T-helper 1 cell (primary cell): ENCODE measurements at places on chromosomes 3 and 15.

GRCh38 chr3:31851278-31851677, 129.8 kb downstream of the OSBPL10 start:
- no peak for DNase-seq

DNA sequence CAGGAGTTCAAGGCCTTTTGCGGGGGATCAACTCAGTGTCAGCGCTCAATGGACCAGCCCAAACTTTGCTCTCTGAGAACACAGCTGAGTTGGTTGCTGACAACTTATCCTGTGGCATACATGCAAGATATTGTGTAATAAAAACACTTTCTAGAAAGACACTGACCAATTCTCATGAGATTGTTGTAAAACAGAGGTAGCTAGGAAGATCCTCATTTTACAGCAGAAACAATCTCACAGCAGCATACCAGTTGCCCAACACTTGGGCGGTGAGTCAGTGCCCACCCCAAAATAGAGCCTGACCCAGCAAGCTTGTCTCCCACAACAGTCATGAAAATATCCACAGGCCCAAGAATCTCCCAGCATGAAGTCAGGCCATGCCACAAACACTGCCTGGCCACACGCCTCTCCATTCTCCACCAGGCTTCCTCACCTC, 18.2 kb downstream of the KLHL6 start:
- DNase-seq: no peak

DNA sequence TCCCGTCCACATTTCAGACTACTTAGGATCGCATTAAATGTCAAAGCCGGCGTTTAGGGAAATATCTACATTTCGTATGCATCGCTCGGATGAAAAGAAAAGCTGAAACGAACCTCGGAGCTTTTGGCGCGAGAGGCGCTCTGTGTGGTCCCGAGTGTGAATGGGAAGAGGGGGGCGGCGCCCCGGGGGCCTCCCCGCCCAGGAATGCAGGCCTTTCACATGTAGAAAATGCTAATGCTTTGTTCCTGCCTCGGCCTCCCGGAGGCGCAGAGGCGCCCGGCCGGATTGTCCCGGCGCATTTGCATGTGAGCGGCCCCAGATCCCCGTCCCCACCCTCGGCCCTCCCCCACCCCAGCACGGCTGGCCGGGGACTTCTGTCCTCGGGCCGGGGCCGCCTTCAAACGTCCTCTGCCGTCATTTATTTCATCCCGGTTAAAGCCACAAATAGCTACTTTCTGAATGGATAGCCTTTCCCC, 37.0 kb upstream of the TRIM71 start:
- DNase-seq: no peak

DNA sequence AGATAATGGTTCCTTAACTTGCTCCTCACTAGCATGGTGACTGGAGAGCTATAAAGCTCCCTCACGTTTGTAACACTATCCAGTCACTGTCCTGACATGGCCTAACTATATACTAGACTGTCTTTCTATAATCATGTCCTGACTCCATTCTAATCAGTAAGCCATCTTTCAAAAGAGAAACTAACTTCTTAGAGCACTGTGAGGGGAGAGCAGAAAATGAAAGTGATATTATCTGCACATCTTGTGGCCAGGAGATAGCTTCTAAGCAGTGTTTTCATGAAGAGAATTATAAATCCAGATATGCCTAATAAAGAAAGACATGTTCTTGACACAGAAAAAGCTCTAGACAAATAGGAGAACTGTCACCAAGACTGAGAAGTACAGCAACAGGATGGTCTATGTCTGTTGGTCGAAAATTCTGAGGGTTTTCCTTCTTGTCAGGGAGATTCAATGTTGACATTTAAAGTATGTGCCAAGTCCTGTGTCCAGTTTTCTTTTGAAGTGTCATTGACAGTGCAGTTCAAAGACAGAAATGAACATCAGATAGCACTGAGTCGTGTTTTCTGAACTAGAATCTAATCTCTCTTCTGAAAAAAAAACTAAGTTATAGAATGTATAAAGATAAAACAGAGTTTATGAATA, 230.6 kb upstream of the PEX5L start:
- peak; percentile 47 for DNase-seq

- no peak for DNase-seq
Measured at GRCh38 chr15:68553994-68554720, 24.6 kb upstream of the CORO2B start.

- no peak for DNase-seq
Measured at GRCh38 chr15:65801229-65801805, 9.2 kb upstream of the DENND4A start.

GRCh38 chr3:11236588-11237461, 35.4 kb upstream of the ATG7 start:
- peak; percentile 61 for DNase-seq

DNA sequence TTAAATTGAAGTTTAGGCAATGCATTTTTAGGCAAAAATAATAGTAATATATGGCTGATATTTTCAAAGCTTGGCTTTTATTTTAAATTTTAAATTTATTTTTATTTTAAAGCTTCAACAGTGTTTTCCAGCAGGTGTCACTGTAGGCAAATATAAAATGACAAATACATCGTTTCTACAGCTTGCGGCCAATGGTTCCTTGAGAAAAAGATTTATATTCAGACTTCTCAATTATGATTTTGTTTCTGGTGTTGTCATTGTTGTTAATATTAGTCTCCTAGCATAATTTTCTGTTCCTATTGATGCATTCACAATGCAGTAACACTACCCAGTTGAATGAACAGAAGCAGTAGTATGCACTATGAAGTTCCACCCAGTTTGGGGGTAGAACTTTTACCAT, 220.7 kb upstream of the DNAJC19 start:
- no peak for DNase-seq

- DNase-seq: no peak
Measured at GRCh38 chr3:5476403-5476802, 288.9 kb downstream of the EDEM1 start.

- DNase-seq: no peak
Measured at GRCh38 chr3:184506561-184506991, 55.0 kb upstream of the EPHB3 start.

GRCh38 chr3:36957063-36957462, 12.2 kb upstream of the TRANK1 start:
- no peak for DNase-seq

GRCh38 chr15:45773149-45773548, 138.3 kb downstream of the SQOR start:
- DNase-seq: no peak

- no peak for DNase-seq
Measured at GRCh38 chr15:57667171-57667849, 39.2 kb upstream of the POLR2M start.

DNA sequence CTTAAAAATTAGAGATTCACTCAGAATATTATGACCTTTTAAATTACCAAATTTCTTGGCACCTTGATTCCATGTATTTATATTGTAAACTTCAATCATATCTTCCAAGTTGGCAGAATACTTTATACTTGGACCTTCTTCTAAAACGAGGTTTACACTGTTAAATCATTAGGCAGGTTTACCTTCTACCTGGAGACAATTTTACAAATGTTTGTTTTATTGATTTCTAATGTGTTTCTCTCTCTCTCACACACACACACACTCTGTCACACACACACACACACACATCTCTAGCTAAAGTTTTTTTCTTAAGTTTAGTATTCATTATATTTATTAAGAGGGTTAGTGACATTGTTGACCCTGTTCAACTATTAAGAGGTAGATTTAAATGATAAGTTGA, 1155.6 kb downstream of the NSUN3 start:
- no peak for DNase-seq

DNA sequence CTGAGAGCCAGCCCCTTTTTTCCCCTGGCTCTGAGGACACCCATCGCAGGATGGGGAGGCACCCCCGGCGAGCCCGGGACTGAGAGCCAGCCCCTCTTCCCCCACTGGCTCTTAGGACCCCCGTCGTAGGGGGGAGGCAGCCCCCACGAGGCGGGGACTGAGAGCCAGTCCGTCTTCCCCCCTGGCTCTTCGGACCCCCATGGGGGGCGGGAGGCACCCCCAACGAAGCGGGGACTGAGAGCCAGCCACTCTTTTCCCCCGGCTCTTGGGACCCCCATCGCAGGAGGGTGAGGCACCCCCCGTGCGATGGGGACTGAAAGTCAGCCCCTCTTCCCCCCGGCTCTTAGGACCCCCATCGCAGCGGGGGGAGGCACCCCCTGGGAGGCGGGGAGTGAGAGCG, 36.8 kb upstream of the SSUH2 start:
- no peak for DNase-seq

DNA sequence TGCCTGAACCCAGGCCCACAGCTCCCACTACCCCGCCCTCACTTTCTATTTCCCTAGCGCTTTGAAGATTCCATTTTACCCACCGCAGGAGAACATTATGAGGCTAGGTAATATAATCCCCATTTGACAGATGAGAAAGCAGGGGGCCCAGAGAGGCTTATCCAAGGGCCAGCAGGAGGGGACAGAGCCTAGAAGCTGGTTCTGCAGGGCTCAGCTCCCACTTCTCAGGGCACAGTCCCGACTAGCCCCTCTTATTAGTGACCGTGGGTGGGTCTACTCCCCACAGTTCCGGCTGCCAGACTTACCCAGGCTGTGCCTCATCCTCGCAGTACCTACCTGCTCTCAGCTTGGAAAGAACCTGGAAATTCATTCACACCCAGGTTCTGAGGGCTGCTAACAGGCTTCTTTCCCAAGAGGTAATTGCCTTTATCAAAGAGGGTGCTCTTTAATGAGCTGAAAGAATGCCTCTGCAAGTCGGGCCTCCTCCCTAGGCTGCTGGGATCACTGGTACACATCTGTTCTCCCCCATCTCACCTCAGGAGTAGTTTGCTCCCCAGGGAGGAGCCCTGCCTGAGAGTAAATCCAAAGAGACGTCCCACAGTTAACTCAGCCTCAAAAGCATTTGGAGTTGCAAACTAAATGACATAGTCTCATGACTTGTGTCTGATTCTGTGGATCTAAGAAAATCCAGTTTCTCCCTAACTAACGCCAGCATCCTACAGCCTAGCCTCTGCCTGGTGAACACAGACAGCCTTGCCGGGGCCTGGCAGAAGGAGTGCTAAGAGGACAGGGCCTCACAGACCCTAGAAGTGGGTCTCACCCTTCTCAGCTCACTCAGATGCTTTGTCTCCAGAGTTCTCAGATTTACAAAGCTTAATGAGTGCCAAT, 125.0 kb downstream of the CHSY1 start:
- no peak for DNase-seq

GRCh38 chr15:33282226-33283020, 28.3 kb upstream of the RYR3 start:
- DNase-seq: no peak

DNA sequence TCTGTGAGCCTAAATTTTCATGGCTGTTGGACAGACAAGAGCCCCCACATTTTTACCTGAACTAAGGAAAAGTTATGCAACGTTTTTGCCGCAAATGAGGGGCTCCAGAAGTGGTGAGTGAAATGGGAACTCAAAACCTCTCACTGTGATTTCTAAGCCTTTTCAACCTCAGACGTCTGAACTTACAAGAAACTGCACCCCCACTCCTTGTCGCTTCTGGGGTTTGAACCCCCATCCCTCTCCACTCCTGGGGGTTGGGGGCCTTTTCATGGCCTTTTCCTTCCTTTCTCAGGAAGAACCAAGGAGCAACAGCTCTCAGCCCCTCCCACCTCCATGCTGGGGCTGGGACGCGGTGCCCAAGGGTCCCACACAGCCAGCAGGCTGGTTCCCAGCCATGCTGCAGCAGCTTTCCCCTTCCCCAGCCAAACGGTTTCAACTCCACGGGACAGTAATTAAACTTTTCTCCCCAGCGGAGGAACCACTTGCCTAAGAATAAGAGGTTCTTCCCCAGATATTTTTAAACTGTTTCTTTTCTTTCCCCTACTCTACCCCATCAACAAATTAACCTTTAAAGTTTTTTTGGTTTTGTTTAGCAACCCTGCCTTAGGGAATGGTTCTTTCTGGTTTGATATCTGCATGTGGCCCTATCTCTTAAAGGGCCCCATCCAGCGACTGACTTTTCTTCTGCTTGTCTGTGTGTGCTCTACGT, 387.6 kb upstream of the CBLB start:
- no peak for DNase-seq

- no peak for DNase-seq
Measured at GRCh38 chr3:89912031-89912430, 804.6 kb downstream of the EPHA3 start.

DNA sequence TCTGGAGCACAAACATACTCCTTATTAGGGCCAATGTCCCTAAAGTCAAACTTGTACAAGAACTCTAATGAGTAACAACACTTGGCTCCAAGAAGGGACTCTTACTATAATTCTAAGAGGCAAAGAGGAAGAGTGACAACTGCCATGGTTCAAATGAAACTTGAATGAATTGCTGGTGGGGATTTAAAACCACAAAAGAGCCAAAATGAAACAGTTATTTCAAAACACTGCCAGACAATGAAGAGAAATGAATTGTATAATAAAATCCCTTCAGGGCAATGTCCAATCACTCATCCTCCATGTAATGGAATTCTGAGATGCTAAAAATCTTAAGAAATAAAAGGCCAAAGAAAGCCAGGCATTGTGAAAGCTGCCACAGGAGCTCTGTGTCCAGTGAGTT, 14.2 kb downstream of the THRB start:
- no peak for DNase-seq

GRCh38 chr15:28101201-28101600, 2.1 kb upstream of the OCA2 start:
- no peak for DNase-seq

- no peak for DNase-seq
Measured at GRCh38 chr3:161414907-161415306, 43.6 kb upstream of the SPTSSB start.

DNA sequence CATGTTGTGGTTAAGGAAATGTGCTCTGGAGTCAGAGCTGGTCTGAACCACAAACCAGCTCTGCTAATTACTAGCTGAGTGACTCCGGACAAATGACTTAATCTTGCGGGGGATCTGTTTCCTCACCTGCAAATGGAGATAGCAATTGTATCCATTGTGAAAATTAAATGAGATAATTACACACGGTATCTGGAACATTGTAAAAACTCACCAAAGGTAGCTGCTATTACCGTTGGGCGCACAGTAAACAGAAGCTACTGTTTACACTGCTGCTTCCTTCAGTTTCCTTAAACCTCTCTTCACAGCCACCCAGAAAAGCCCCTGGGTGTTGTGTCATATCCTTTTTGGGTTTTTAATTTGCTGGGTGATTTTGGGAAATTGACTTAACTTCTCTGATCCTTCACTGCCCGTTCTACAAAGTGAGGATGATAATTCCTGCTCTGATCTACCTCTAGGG, 107.8 kb downstream of the MEGF11 start:
- DNase-seq: no peak

DNA sequence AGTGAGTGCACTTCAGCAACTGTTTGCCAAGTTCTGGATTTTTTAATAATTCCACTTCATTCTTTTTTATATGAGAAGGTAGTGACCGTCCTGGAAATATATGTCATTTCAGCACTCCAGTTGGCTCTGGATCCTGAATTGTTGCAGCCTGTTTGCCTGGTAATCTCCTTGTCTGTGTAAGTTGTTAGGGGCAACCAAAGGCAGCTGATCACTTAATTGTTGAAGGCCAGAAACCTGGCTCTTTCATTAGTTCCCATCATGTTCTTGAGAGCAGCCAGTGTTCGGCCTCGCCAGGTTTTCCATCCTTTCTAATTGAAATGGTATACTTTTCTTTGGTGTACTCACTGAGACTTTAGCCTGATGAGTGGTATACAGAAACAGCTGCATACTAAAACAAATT, 168.6 kb downstream of the SOX2 start:
- no peak for DNase-seq
